ENCODE measurements at places on chromosomes 2 and 18.

DNA sequence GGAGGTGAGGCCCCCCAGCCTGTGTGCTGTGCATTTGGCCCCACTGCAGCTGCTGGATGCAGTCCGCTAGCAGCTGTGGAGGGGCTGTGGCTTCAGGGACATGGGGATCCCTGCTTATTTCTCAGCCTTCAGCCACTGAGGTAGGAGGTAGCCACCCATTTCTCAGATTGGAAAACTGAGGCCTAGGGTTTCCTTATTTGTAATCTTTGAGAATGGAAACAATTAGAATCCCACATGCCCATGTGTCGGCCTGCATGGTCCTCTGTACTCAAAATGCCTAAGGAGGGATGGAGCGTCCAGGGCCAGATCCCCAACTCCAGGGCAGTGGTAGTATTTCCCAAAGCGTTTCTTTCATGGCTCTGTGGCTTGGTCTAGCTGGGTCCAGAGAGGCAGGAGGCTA, 42.1 kb downstream of the TOGARAM2 start:
- no peak for DNase-seq

GRCh38 chr2:109434351-109434750, 179.4 kb downstream of the SEPTIN10 start:
- no peak for DNase-seq

DNA sequence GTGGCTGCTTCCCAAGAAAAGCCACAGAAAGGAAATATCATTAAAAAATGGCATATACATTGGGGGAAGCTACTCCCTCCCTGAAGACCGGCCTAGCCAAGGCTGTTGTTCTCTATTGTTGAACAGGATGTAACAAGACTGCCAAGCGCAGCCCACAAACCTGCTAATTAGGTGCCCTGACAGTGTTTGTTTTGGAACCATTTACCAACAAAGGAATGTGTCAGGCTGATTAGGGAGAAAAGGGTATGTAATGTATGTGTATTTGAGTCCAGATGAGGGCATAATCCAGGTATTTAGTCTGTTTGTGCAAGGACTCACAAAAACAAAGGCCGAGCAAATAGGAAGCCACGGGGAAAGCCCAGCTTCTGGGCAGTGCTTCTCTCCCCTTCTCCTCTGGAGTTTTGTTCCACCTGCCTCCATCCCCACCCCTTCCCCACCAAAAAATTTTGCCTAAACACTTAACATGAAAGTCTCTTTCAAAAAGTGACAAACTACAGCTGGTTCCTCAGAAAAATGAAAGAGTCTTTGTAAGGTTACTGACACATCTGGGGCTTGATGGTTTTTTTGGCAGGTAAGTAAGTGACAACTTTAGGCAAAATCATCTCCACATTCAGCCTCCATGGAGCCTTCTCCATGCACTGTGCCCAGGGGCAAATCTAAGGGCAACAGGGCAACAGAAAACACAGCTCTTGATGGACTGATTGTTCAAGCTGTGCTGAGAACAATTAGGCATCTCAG, 78.3 kb upstream of the FZD5 start:
- DNase-seq: no peak

DNA sequence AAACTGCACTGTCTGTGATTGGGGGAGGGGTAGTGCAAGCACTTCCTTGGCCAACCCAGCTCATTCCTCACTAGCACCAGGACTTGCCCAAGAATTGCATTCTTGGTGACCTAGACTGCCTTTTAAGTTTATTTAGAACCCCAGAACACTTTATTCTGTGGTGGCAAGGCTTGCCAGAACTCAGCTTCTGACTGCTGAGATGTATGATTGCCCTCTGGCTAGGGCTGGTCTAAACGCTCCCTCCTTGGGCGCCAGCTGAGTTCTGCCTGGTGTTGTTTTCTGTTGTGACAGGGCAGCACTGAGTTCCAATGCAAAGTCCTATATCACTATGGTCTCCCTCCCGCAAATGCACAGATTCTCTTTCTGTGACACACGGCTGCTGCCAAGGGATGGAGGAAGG, 247.7 kb downstream of the ZNF385B start:
- no peak for DNase-seq

- DNase-seq: no peak
Observed at GRCh38 chr2:198453866-198454265, 649.5 kb downstream of the PLCL1 start.

- no peak for DNase-seq
Observed at GRCh38 chr2:8666581-8666980, 15.3 kb upstream of the ID2 start.

- no peak for DNase-seq
Observed at GRCh38 chr2:165373278-165374010, 96.1 kb upstream of the CSRNP3 start.

- DNase-seq: no peak
Observed at GRCh38 chr2:216539791-216540241, 41.2 kb downstream of the RPL37A start.

DNA sequence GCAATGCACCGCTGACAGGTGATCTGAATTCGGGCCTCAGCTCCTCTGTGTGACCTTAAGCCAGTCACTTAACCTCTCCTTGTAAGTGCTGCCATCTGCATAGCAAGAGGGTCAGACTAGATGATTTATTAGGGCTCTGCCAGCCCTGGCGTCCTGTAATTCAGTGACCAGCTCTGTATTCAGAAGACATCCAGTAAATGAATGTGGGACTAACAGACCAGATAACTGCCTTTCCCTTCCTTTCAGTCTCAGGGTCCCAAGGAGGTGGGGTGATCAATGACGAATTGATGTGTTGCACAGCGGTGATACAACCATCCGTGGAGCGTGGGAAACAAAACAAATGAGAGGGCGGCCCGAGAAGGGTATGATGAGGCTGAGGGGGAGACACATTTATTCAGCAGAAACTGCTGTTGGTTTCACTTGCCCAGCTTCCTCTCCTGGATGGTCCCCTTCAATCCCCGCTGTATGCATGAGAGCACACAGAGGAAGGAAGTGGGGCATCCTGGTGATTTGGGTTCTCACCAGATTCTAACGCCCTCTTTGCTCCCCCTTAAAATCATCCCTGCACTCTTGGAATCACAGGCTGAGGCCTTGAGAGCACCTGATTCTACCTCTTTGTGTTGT, 92.8 kb downstream of the VIT start:
- DNase-seq: no peak

DNA sequence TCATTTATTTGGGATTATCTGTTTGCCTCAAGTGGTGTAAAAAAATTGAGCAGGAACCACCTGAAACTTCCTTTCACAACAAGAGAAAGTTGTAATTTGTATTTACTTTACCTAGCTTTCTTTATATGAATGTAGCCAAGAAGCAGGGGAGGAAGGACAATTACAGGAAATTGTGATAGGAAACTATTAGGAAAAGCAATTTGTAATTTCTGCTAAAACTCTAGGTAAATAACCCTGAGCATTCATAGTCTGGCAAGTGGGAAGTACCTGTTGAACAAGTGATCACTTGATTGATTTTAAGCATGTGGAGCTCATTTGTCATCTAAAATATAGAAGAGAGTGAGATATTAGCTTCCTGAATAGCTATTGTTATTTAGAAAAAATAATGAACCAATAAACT, 5.0 kb downstream of the TFPI start:
- no peak for DNase-seq

DNA sequence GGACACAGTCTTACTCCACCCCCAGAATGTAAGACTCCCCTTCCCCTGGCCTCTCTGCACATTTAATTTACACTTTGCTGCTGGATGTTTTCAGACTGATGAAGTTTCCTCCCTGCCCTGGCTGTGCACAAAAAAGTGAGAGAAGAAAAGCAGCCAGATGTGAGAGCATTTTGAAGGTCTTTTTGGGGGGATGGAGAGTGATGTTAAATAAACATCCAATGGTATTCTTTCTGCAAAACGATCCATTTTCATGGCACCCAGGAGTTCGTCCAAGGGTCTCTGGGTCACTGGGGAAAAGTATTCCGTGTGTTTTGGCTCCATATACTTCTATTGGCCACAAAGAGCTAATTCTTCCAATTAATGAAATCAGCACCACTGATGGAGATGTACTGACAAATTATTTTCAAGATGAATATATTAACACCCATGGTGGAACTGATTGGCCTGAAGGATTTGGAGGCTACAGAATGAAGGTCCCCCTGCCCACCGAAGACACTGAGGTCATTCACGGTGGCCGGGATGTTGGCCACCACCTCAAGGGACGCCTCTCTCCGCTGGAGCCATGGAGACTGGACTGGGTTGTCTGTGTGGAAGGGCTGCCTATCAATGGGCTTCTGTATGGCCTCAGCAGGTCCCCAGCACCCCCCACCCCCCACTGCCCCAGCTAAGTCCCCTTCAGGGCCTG, 107.6 kb upstream of the PKDCC start:
- DNase-seq: no peak

All from activated CD4-positive, alpha-beta T cell treated with anti-CD3 and anti-CD28 coated beads, Interleukin-2, amount 10 ng/mL, durations not matched to agents 7 days and 5 days (primary cell).